ENCODE measurements at places on chromosomes 12 and 14.

GRCh38 chr14:78586681-78587080 lies 416.5 kb downstream of the NRXN3 start:
- no peak for DNase-seq

DNA sequence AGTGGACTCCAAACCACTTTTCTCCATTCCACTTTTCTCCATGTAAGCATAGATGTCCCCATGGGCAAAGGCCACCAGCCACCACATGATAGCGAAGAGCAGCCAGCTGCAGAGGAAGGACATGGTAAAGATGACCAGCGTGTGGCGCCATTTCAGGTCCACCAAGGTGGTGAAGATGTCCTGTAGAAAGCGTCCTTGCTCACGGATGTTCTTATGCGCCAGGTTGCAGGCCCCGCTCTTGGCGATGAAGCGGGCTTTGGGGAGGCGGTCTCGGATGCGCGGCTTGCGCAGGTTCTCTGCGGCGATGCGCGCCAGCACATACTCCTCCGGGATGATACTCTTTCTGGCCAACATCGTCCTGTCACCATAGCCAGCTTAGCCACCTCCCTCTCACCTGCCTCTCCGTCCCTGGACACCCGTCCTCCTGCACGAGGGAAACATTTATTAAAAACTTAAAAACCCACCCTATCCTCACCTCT lies 1.2 kb downstream of the KCNJ8 start:
- DNase-seq: peak; percentile 4

- DNase-seq: no peak
Observed at GRCh38 chr12:64407342-64408223, 3.4 kb downstream of the XPOT start.

GRCh38 chr14:21197418-21198205 lies 41.7 kb upstream of the OR5AU1 start:
- DNase-seq: no peak

- no peak for DNase-seq
Observed at GRCh38 chr12:32285489-32285888, 113.9 kb upstream of the FGD4 start.

GRCh38 chr14:33676135-33676566 lies 274.7 kb downstream of the EGLN3 start:
- DNase-seq: no peak

- no peak for DNase-seq
Observed at GRCh38 chr12:65638324-65638723, 186.0 kb upstream of the HMGA2 start.

- DNase-seq: no peak
Observed at GRCh38 chr12:68450947-68451260, 118.7 kb upstream of the MDM1 start.

DNA sequence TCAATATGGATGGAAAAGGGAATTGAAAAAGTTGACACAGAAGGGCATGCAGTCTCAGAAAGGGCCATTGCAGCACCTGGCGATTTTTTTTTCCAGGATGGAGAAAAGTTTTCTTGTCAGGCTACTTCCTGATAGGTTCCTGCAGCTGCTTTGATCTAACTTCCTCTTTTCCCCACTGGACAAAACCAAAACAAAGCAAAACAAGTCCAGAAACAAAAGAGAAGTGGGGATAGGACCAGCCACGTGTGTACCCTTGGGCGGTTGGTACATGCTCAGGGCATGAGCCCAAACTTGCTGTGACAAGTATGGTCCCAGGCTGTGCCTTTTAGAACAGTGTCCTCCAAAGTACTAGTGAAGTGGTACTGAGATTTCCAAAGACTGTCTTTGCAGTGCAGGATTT lies 89.8 kb downstream of the CHST11 start:
- DNase-seq: no peak

GRCh38 chr14:66600416-66600815 lies 92.5 kb downstream of the GPHN start:
- DNase-seq: peak; percentile 13

GRCh38 chr12:48110691-48111311 lies 4.9 kb upstream of the SENP1 start:
- DNase-seq: no peak

- no peak for DNase-seq
Observed at GRCh38 chr14:82126006-82126405, 592.4 kb upstream of the SEL1L start.

DNA sequence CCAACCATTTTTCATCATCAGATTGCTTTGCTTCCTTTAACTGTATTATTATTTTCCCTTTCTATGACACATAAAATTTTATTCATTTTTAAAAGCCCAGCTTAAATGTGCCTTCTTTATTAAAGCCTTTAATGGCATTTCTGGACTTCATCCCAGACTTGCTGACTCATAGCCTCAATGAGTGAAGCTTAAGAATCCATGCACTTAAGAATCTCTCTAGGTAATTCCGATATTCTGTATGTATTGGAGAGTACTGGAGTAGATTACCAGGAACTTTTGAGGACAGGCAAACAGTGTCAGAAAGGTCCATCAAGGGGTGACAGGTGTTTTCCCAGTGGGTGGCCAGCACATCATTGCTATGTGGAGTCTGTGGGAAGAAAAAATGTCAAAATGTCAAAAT lies 107.9 kb downstream of the PTPRQ start:
- peak; percentile 95 for DNase-seq

DNA sequence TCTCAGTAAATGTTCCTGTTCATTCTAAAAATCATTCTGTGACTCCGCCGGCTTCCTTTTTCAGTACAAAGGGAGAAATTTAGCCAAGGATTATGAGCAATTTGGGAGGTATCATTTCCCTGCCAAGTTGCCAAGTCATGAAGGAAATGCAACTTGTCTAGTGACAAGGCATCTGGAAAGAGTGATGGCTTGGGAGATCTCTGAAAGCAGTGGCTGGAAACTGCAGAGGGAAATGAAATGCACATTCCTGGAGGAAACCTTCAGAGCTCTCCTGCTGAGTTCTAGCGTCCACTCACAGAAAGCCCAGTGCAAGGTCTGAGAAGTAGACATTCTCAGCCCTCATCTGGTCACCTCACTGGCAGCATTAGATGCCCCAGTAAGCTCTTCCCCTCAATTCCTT lies 91.7 kb downstream of the GALC start:
- peak; percentile 18 for DNase-seq

DNA sequence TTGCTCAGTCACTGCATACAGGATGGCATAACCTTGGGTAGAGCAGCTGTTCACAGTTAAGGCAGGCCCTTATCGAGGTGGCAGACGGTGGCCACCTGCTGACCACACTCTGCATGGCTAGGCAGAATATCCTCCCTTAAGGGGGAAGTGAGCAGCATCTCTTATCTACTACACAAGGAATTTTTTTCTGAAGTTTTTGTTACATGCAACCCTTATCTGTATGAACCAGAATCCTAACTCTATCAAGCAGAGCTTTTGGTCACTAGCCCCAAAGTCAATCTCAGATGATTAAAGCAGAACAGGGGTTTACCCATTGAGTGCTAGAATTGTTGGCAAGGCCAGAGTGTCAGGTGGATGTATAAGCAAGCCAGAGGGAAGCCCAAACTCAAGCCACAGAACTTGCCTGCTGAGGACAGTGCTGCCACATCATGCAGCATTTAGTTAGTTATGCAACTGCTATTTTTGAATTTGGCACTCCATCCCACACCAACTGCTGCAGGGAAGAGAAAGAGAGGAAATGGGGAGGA lies 192.8 kb downstream of the TBX5 start:
- no peak for DNase-seq

DNA sequence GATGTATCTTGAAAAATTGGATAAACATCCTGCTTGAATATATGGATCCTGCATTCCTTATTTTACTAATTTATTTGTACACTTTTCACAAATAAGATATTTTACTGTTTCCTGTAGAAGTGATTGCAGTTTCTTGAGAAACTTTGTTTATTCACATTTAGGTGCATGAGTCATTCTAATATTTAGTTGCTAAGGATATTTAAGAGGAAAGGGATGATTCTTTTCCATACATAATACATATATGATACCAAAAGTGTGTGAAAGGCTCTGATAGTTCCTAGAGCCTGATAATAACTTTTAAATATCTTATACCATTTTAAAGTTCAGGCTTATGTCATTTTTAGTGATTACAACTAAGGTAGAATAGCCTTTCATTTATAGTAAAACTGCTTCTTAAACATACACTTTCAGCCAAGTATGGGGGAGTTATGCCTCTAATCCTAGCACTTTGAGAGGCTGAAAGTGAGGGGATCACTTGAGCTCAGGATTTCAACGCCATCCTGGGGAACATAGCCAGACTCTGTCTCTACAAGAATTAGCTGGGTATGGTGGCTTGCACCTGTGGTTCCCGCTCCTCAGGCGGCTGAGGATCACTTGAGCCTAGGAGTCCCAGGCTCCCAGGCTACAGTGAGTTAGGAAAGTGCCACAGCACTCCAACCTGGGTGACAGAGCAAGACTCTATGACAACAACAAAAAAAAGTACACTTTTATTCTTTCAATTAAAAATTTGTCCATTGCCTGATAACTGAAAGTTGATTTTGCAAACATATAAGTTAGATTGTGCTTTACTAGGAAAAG lies 262.6 kb upstream of the LRIG3 start:
- no peak for DNase-seq

DNA sequence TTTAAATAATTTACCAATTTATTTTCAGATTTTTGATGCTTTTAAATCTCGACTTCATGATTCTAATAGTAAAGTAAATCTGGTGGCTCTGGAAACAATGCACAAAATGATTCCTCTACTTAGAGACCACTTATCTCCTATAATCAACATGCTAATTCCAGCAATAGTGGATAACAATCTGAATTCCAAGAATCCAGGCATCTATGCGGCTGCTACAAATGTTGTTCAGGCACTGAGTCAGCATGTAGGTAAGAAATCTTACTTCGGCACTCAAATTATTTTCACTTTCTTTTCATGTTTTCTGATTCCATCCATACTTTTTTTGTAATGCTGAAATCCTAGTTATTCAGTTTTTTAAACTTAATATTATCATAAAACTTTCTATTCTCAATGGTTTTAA lies 15.5 kb upstream of the PRPF39 start:
- no peak for DNase-seq

- DNase-seq: no peak
Observed at GRCh38 chr12:10167599-10167998, 4.3 kb downstream of the OLR1 start.

GRCh38 chr12:28065889-28066630 lies 93.5 kb upstream of the PTHLH start:
- DNase-seq: no peak

DNA sequence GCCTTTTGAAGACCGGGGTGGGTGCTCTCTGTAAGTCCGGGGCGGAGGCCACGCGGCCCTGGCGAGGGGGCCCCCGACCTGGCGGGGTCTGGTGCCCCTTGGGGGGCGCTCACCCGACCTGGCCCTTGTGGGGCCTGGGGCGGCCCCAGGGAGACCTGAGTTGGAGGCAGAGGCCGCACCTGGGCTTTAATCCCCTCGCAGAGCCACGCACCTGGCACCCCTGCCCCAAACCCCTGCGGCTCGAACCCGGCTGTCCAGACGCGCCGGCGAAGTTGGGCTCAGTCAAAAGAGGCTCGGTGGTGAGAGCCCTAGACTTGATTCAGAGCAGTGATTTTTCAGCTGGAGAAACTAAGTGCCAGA lies 267 bp downstream of the CFAP251 start:
- no peak for DNase-seq
